Renal pelvis (tissue), 12 donors: ENCODE measurements at places on chromosomes 2 and 18.
A peak's percentile ranks its signal among the peaks of the same experiment; 100 is the strongest.

- no peak for DNase-seq
Observed at GRCh38 chr2:46722142-46722541, 193.5 kb downstream of the MCFD2 start.

DNA sequence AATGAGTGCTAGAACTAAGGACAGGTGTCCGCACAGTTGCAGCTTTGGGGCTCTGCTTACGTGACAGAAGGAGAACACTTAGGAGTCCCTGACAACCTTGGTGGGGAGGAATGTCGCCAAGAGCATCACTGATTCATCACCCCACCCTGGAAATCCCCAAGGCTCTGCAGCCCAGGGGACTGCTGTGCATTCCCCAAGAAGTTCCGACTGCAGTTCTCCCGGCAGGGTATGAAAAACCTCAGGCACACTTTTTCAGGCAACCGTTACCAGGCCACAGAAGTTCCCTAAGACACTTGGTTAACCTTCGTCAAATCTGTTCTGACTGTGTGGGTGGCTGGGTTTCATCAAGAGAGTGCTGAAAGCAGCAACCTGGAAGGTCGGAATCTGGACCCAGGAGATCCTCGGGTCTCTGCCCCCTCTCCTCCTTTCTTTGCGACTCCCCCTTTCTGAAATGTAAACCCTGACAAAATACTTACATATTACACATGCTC lies 192.1 kb upstream of the CXCR4 start:
- no peak for DNase-seq

DNA sequence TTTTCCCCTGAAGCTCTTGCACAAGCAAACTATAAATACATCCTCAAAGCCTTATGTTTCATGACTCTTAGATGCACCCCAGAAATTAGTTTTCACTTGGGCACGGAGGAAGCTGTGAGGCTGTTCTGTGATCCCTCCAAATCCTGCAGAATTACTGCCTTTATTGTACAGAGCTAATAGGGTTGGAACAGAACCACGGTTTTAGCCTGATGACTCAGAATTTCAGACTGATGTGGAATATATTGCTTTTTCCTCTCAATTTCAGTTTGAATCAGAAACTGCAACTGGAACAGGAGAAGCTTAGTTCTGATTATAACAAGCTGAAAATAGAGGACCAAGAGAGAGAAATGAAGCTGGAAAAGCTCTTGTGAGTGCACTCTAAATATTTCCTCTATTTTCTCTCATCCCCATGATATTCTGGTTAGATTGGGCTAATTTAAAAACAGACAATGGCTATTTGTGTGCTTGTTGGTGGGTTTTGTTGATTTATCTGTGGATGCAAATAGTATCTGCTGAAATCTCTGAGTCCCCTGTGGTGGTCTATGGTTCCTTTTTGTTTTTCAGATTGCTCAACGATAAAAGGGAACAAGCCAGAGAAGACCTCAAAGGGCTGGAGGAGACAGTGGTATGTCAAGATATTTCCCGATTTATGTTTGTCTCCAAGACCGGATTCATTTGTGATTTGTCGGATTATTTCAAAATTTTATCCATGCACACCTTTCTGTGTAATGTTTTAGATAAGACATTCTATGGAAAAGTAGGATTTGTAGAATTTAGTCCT lies 38.2 kb upstream of the LYPD6B start:
- DNase-seq = no peak

DNA sequence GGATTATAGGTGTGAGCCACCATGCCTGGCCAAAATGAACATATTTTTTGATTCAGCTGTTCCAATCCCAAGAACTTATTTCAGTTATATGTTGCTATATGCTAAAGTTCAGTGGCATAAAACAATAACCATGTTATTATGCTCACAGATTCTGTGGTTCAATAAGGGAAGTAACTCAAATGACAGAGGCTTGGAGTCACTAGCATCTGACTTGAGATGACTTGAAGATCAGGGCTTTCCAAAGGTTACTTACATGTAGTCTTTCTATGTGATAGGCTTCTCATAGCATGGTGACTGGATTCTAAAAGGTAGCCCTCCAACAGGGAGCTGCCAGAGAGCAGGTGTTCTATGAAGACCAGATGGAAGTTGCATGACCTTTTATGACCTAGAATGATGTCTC lies 17.2 kb downstream of the CLK1 start:
- no peak for DNase-seq

DNA sequence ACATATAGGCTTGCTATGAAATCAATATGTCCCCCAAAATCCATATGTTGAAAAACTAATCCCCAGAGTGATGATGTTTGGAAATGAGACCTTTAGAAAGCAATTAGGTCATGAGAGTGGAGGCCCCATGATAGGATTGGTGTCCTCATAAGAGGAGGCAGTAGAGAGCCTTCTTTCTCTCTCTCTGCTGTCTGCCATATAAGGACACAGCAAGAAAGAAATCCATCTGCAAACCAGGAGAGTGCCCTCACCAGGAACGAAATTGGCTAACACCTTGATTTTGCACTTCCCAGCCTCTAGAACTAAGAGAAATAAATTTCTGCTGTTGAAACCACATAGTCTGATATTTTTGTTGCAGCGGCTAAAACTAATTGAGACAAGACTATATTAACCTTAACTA lies 89.5 kb downstream of the NBAS start:
- no peak for DNase-seq

DNA sequence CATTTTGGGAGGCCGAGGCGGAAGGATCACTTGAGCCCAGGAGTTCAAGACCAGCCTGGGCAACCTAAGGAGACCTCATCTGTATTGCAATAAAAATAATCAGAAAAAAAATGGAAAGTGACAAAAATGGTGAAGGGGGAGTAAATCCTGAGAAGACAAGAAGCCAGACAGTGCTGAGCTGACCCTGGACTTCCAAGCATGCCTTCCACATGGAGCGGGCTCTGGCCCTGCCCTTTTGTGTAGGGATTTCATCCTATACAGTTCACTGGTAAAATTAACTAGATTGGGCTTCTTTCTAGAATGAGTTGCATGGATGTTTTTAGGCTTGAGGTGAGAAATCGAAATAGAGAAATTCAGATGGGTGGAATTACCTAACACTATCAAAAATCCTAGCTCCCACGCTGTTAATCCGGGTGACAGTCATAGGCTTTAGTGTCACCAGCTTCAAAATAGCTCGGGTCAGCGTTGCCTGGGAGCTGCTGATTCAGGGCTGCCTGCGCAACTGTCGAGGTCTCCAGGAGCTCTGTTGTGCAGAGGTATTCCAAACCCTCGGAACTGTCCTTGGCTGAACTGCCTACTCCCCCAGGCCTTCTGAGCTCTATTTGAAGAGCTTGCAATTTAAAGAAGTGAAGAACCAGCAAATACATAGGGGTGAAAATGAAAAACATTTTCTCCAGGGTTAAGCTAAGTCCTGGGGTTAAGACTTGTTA lies 21.5 kb upstream of the ZNF532 start:
- no peak for DNase-seq

- peak; percentile 94 for DNase-seq
Observed at GRCh38 chr2:45611020-45611859, at the start of gene SRBD1. SRBD1 (minus strand) TSS chr2:45611267; CDS start chr2:45605441, 5,826 bp downstream.

DNA sequence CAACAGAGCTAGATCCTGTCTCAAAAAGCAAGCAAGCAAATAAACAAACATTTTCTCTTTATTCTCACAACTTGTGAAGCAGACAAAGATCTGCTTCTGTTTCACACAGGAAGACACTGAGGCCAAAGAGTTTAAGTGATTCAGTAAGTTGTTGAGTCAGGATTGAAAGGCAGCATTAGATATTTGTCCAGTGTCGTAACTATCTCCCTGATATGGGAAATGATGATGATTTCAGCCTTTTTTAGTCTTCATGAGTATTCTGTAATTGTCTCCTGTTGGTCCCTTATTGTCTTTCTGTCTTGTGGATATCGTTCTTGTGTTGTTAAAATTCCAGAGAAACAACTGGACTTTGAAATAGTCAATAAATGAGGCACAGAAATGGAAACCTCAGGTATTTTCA lies 59.6 kb downstream of the GATA6 start:
- DNase-seq = no peak

- no peak for DNase-seq
Observed at GRCh38 chr2:181911830-181912229, 20.3 kb downstream of the ITPRID2 start.

DNA sequence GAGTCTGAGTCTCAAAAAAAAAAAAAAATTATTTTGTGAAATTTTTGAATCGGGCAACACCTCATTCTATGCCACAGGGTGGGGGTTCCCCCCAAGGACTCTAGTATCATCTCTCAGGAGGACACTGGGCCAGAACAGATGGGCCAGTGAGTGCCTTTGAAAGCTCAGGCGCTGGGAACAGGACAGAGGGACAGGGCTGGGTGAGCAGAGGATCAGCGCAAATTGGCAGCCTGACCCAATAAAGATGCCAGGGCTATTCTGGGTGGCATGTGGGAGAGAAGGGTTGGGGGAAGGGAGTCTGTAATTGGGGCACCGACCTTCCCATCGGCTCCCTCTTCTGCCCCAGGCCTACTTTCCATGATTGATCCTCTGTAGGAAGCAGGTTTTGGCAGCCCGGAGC lies 44.0 kb downstream of the KIF3C start:
- DNase-seq = no peak

- DNase-seq = no peak
Observed at GRCh38 chr2:231673348-231673770, 35.0 kb upstream of the PTMA start.

GRCh38 chr2:74004212-74005182 lies 19.8 kb downstream of the TET3 start:
- no peak for DNase-seq

- no peak for DNase-seq
Observed at GRCh38 chr2:177327009-177327408, 62.5 kb upstream of the NFE2L2 start.

- DNase-seq = no peak
Observed at GRCh38 chr2:50777954-50778353, 254.0 kb downstream of the NRXN1 start.

- no peak for DNase-seq
Observed at GRCh38 chr2:98134172-98135005, 47.4 kb downstream of the VWA3B start.

DNA sequence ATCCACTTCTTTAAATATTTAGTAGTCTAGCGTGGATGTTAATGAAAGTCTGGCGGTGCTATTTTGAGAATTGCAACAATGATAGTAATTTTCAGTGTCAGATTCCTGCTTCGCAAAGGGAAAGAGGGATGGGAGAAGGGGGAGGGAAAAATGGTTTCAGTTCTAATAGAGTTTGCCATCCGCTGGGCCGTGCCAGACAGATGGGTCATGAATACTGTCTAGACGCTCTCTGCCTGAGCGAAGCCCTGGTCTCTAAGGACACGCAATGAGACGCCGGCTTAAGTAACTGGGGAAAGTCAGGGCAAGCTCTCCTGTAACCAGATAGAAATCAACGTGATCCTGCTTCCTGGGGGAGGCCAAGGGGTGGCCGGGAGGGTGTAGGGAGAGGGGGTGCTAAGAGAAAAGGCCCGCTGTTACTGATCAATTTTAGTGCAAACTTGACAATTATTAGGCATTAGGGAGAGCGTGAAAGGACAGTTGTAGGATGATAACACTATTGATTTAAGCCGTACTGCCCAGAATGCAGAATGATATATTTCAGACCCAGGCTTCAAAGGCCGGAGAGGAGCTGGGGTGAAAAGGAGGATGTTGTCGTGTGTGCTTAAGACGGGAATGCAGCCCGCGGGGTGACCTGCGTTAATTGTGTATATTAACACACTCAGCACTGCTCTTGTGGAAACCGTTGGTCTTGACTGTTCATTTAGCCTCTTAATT lies 229.2 kb downstream of the LDLRAD4 start:
- DNase-seq = peak; percentile 76

- no peak for DNase-seq
Observed at GRCh38 chr2:60440767-60441163, 112.7 kb downstream of the BCL11A start.

GRCh38 chr18:64539847-64540246 lies 391.0 kb upstream of the LINC00305 start:
- no peak for DNase-seq

GRCh38 chr2:98347298-98348065 lies 1.2 kb downstream of the CNGA3 start:
- no peak for DNase-seq

DNA sequence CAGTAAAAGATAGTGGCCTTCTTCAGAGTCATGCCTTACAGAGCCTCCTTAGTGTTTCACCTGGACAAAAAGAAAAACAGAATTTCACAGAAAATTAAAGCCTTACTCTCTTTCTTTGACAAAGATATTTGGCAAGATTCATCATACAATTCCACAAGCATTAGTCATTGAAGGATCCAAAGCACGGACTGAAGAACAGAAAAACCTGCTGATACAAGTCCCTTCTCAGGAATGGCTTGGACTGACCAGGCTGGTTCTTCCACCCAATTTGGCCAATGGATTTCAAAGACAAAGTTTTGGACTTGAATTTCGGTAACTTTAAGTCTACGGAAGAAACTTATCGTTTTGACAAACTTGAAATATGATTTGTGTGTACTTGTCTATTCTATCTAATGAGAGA lies 39.1 kb upstream of the GALNT3 start:
- DNase-seq = no peak

DNA sequence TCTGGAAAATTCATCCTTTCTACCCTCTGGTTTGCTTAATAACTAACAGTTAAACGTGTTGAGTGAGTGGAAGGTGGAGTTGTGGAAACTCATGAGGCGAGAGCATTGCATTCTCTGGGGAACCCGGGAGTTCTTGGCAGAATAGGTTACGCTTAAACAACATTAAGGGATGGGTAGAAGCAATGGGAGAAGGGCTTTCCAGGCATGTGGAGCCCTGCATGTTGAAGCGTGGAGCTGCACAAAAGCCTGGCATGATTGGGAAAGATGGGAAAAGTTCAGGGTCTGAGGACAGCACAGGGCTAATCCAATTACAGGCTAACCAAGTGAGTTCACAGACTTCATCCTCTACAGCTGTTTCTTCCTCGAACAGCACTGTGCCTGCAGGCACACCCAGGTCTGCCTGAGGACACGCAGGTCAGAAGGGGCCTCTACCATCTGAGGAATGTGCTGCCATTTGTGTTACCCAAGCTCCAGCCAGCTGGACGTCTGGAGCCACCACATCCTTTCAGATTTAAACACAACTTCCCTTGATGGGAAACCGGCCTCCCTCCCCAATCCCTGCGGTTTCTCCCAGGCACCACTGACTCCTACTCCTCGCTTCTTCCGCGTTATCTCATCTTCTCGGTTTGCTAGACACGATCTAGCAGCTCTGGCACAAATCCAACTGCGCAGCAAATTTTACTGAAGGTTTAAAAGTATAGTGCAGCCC lies 164.2 kb downstream of the ANTXR1 start:
- no peak for DNase-seq

GRCh38 chr2:216604458-216604857 lies 28.8 kb upstream of the IGFBP2 start:
- no peak for DNase-seq
